ENCODE measurements at places on chromosomes 11 and 22.
A peak's percentile ranks its signal among the peaks of the same experiment; 100 is the strongest.

DNA sequence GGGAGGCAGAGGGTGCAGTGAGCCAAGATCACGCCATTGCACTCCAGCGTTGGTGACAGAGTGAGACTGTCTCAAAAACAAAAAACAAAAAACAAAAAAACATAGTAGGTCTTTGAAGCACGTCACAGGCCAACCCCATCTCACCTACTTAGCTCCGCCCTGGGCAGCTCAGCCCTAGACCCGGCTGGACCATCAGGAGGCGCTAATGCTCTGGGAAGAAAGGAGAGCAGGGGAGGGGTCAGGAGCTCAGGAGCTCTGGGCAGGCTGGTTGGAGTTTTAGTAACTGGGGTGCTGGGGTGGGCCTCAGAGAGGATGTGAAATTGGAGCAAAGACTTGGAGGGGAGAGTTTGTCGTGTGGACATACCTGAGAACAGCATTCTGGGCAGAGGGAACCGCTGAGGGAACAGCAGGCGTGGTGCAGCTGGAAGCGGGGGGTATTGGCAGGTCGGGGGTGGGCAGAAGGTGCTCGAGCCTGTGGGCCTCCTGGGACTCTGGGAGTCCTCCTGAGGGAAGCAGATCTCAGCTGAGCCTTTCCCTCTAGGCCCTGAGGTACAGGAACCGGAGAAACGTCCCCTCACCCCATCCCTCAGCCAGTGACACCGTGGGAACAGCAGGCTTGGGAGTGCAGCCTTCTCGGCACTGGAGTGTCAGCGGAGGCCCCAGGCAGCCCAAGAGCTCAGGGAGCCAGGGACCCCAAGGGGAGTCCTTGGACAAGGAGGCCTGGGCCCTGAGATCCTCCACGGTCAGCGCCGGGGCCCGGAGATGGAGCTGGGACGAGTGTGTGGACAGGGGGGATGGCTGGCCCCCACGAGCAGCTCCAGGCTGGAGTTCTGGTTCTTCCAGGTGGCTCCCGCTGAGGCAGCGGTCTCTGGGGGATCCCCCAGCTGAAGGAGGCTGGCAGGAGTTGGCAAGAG is 2.2 kb upstream of the RPS6KA4 start:
- peak; percentile 57 for DNase-seq

DNA sequence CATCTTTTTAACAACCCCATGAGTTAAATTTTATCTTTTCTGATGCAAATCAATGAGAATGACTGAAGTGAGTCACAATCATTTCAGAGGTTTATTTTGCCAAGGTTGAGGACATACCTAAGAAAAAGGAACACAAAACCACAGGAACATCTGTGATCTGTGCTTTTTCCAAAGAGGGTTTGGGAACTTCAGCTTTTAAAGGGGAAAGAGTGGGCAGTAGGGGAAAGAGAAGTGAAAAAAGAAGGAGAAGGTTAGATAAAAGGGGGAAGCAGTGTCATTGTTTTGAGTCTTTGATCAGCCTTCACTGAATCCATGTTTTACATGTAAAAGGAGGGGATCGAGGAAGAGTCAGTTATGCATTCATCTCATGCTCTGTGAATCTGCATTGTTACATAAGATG is 45.3 kb upstream of the SPON1 start:
- no peak for DNase-seq

GRCh38 chr11:47183969-47184368 is 2.3 kb downstream of the PACSIN3 start:
- no peak for DNase-seq

GRCh38 chr11:99188221-99188620 is 167.5 kb downstream of the CNTN5 start:
- no peak for DNase-seq

- DNase-seq = peak; percentile 80
These were observed 1.4 kb downstream of the TMEM109 start for GRCh38 chr11:60915248-60915914.

GRCh38 chr11:92362989-92363388 is 138.4 kb downstream of the FAT3 start:
- no peak for DNase-seq

GRCh38 chr22:37309211-37310074 is 27.1 kb downstream of the CYTH4 start:
- DNase-seq = peak; percentile 85

DNA sequence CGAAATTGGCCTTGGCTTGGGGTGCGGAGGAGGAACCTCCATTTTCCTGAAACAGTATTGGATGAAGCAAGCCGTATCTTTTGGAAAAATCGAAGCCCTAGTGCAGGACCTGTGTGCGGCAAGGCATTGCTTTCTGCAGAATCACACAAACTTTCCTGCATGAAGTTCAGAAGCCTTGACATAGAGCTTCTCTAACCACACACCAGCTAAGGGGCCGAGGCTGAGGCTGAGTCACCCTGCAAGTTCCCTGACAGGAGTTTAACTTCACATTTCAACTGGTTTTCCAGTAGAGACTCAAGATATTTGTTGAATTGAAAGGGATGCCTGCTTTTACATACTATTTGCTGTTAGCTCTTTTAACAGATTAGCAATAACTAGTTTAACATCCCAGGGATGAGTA is 67.8 kb downstream of the TCF20 start:
- DNase-seq = no peak

- peak; percentile 71 for DNase-seq
These were observed 6.5 kb downstream of the GAL start for GRCh38 chr11:68690671-68691401.

DNA sequence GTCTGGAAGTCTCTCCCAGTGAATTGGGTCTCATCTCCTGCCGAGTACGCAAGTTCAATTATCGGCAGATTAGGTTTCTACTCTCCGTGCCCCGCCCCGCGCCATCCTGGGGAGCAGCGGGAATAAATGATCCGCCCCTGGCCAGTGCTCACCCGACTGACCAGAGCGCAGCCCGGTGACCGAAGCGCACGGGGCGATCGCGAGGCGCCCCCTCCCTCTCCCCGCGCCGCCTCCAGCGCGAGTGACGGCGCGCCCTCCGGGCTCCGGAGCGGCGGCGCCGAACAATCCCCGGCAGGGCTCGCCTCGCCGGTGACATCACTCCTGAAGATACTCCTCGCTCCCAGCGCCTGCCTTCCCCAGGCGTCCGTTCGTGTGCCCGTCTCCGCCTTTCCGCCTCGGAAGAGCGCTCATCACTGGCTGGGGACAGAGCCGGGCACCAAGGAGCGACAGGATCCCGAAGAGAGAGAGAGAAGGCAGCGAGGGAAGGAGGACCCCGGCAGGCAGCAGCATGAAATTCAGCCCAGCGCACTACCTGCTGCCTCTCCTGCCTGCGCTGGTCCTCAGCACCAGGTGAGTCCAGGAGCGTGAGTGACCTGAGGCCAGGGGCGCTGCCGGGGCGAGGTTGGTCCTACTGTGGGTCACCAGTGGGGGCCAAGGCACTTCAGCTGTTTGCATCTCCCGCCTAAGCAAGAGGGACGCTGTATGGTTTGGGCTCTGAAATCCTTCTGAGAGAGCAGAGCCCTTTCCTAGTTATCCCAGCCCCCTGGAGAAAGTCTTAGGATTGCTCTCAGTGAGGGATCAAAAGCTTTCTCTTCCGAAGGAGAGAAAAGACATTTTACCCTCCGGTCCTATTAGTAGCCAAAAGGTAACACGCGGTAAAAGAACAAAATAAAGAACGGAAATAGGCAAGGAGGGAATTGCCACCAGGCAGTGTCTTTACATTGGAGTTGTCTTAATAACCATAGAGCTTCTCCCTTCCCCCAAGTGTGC is at the start of gene LUZP2:
TSS of gene LUZP2 (plus strand) at position 318 of the 990 bp plus-strand sequence.
- no peak for DNase-seq

DNA sequence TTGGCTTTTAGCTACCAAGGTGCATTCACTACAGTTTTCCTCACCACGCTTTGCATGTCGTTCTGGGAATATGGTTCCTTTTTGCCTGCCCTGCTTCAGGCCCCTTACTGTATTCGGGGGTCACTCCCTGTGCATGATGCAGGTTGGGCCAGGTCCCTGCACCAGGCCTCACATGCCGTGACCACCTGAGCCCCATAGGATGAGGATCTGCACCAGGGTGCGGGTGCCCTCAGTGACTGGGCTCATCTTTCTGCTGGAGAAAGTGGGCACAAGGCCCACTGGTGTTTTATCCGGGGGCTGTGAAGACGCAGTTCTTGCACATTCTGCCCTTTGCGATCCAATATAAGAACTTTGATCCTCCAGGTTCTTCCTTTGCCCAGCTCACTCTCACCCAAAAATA is 45.7 kb upstream of the CABP7 start:
- DNase-seq = no peak

GRCh38 chr11:119025978-119026766 is 4.5 kb downstream of the SLC37A4 start:
- no peak for DNase-seq

DNA sequence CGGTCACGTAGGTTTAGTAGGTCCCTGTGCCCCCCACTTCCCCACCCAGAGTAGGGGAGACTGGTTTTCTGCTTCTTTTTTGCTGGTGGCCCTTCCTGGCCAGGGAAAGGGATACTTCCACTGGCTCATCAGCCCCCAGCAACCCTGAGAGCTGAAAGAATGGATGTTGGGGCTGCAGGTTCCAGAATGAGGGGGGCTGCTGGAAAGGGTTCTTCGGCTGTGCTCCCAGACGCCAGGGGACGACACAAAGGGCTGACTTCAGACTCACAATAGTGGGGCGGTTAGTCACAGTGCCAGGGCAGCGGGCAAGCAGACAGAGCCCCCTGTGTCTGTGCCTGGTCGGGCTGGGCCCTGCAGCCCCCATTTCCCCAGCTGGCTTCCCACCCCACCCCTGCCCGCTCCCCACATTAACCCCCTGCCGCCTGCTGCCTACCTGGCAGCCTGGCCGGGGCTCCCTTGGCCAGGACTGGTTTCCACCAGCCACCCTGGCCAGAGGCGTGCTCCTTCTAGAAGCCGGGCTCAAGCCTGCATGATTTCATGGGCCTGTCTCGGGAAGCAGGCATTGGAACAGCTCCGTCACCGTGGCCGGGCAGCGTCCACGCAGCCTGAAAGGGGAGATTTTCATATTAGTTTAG is 79.1 kb upstream of the WNT7B start:
- DNase-seq = no peak

DNA sequence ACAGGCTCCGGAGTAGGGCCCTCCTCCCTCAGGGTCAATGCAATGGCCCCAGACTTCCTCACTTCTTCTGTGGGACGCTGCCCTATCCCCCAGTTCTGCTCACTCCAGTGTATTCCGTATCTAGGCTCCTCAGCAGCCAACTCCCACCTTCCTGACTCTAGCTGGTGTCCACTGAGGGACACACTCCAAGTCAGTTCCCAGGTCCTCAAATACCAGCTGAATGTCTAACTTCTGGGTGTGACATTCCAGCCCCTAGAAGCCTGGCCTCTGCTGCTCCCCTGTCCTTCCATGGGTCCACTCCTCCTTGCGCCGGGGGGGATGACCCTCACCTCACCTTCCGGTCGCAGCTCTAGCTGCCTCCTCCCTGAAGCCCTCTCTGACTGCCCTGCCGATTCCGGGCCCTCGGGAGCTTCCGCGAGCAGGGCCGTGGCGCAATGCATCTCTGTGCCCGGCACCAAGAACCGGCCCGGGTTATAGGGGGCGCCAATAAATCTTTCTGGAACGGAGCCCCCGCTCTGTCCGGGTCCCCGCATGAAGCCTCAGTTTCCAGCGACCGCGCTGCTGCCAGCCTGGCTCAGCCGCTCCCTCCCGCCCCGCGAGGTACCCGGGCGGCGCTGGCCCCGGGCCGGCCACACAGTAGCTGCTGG is 15.4 kb downstream of the BAD start:
- peak; percentile 53 for DNase-seq

DNA sequence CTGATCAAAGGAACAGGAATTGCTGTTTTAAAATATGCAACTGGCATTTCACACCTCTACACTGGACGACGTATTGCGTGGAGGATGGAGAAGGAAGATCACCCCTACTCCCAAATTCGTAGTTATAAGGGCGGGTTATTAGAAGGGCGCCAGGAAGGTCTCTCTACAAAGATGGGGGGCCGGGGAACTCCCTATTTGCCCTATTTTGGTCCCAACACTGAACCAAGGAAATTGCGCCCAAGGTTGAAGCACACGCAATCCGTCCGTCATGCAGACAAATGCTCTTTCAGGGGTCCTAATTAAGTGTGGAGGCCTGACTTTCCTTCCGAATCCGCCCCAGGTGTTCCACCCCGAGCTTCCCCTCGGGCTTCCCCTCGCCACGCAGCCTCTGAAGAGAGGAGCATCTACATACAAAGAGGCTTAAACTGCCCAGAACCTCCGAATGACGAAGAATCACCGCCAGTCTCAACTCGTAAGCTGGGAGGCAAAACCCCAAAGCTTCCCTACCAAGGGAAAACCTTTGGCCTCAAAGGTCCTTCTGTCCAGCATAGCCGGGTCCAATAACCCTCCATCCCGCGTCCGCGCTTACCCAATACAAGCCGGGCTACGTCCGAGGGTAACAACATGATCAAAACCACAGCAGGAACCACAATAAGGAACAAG is 396 bp downstream of the NPAT start:
- peak; percentile 44 for DNase-seq

DNA sequence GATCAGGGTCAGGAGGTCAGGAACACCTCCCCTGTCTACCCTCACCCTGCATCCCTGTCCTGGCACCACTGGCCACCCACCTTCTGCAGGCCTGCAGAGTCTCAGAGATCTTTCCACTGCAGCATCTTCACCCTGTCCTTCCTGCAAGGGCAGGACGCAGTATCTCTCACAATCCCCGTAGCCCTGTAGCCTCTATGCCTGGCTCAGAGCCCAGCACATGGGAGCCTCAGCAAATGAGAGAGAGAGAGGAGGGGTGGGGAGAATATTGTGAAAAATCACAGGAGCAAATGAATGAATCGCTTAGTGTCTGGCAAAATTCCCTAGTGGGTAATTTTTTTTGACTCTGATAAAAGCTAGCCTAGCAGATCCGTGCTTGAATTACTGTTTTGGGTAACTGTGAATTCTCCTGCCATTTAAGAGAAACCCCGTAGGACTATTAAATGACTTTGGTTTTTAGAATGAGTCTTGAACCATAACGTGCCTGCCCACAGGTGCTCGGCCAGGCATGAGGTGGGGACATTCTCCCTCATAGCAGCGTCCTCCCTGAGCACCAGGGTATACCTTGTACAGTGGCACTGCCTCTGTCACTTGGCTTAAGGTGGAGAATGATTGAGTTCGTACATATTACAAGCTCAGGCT is 91.5 kb downstream of the MORC2 start:
- DNase-seq = no peak

GRCh38 chr11:78365381-78365792 is 52.2 kb downstream of the GAB2 start:
- DNase-seq = no peak

DNA sequence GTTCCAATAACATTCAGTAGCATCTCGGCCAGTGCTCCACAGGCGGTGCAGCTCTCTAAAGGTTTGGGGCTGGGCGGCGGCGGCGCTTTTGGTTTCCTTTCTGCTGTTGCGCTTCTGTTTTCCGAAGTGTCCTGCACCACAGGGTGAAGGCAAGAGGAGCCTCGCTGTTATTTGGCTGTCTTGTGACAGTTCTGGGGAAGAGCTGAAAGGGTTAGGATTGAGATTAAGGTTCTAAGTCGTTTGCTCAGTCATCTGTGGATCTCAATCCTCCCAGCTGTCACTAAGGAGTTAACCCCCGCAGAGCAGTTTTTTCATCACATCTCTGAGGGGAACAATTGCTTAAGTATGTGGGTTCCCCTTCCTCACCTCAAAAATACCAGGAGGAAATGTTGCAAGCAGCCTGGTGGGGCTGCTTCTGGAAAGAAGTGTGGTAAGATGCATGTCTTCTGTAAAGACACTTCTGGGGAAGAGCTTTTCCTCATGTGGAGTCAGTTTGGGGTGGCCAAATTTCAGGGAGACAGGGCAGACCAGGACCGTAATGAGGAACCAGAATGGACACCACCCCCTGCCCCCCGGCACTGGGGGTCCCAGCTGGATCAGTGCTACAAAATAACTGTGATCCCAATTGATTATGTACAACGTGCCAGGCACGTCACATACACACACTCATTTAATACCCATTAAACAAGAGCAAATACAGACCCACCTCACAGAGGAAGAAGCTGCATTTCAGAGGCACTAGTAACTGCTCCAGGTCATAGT is 14.2 kb downstream of the TMEM121B start:
- no peak for DNase-seq

Measured in DND-41 (cell line).